Activated naive CD8-positive, alpha-beta T cell treated with anti-CD3 and anti-CD28 coated beads, Interleukin-2, amount 10 ng/mL, durations not matched to agents 7 days and 5 days (primary cell): ENCODE measurements at places on chromosomes 5 and 9. TPM values are rescaled to one million over a fixed set of nuclear protein-coding genes. Genes with fewer than 3 reads are reported as not detected.

DNA sequence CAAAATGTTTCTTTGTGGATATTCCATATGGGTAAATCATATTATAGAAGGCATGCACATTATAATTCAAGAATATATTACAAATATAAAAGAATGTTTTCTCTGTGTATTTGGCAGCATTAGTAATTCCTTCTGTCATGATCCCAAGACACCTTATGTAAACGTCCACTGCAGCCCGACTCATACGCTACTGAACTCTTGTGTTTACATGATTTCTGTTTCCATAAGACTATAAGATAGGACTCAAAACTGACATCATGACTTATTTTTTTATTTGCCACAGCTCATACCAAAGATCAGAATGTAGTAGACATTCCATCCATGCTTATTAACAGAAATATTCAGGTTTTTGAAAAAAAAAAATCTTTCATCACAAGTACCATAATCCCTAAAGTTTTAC, 234.1 kb downstream of the AP3B1 start:
- no peak for DNase-seq

DNA sequence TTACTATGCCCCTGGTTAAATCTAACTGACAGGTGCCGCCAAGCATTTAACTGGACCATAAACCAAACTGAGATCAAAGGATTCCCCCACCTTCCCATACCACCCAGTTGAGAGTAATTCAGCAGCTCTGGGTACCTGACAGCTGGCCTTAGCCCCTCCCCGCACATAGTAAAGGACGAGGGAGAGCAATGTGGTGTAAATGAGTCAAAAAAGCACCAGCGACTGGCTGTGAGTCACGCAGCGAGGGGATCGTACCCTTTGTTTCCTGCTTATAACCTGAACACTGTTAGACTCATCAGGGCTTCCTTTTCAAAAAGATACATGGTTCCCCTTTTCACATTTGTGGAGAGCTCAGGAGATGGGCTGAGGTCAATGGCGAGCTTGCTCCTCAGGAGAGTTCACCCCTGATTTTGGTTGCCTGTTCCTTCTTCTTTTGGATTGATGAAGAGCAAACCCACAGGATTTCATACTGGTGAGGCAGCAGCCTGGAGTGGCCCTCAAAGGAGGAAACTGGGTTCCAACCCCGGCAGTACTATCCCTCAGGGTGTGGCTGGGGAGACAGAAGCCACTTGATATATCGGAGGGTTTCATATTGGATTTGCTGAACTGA, 71.5 kb downstream of the ANKRD33B start:
- DNase-seq, result peak; percentile 59

DNA sequence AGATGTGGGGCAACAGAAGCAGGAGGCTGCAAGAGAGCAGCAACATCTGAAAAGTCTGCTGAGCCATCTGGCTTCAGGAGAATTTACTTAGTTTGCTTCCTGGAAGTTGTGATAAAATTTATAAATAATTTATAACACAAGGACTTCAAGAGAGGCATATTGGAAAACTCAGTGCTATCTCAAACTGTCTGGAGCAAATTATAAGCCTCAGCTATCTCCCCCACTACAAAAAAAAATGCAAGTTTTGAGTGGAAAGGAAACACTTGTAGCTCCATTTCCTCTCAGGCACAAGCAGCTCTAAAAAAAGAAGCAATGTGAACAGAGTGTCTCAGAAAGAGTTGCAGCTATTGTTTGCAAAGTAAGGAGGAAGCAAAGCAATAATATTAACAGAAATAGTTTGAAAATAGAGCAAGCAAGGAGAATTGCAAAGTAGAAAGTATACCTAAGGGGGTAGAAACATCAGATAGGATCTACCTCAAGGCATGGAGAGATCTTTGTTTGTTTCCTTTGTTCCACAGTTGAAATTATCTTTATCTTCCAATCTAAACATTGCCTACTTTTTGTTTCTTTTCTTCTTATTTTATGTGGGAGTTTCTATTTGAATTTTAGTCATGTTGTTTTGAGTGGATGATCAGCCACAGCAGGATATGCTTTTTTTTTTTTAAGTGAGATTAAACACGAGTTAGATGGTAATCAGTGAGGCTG, 55.9 kb upstream of the IL6ST start:
- no peak for DNase-seq

DNA sequence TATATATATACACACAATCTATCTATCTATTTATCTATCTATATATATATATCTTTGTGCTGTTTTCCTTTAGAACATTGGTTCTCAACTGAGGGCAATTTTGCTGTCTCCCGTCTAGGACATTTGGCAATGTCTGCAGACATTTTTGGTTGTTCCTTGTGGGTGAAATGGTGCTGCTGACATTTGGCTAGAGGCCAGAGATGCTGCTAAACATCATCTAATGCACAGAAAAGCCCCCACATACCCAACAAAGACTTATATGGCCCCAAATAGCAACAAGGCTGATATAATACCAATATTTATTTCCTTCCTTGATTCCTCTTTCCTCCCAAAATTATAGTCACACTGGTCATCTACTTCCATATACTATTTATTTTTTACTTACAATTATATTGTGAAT, 197.5 kb downstream of the TRPM3 start:
- no peak for DNase-seq

GRCh38 chr5:109191153-109191558, 218.6 kb downstream of the PJA2 start:
- DNase-seq, result no peak

GRCh38 chr5:59449905-59450644, 443.5 kb downstream of the PDE4D start:
- DNase-seq, result no peak

DNA sequence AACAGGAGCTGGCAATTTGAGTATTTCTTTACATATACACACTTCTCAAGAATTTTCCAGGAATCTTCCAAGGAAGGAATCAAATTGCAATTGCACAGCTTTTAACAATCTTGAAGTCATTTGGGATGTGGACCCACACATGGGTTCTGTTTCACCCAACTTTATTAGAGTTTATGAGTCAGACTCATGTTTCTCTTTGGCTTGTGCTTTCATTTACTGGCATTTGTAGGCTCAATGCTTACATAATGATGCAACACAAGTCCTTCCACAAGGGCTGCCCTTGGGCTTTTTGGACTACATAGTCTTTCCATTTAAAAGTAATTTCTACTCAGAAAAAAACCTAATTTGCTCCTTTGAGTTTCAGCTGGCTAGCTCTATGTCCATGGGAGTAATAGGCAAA, 4.6 kb upstream of the CDC37L1 start:
- no peak for DNase-seq

DNA sequence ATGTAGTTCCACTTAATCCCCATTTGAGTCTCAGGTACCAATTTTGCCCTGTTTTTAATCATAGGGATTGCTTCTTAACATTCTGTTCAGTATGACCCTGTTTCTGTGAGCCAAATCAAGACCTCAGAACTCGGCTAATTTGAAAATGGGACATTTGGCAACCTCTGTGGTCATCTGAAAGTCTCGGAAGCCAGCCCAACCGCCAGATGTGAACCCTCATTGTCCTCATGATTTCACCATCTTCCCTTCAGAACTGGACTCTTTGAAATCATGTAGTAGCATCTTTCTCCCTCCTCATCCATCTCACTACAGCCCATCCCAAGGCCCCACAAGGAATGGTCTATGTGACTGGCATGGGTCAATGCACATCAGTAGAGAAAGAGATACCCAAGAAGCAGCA, 88.9 kb downstream of the S1PR3 start:
- DNase-seq, result no peak

PCDHGC4 gene
- total RNA-seq, result not detected
